Ureter (tissue), 1 donor: ENCODE measurements at places on chromosomes 4 and X.

GRCh38 chr4:172147687-172148086 lies 334.5 kb downstream of the GALNTL6 start:
- no peak for DNase-seq

DNA sequence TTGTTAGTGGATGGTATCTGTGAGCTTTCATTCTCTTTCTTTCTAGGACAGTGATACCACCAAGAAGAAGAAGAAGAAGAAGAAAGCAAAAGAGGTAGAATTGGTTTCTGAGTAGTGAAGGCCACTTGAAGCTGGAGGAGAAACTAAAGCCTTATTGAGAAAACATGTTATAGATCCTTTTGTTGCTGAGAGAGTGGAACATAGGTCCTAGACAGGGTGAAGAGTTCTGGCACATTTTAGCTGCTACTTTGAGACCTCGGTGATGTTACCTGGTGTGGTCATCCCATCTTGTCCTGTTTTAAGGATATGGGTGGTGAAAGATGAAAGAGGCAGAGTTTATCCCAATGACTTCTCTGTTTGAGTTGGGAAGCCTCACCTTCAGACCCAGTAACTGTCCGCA lies 14.1 kb downstream of the DKC1 start:
- no peak for DNase-seq

- no peak for DNase-seq
These were observed 82.8 kb downstream of the LNX1 start for GRCh38 chr4:53508446-53508845.

- DNase-seq, result no peak
These were observed 106.4 kb upstream of the SCOC start for GRCh38 chr4:140266958-140267568.
